ENCODE measurements at places on chromosomes 12 and 14.

- DNase-seq: no peak
These were observed 90.8 kb upstream of the PTPRQ start for GRCh38 chr12:80353254-80353653.

DNA sequence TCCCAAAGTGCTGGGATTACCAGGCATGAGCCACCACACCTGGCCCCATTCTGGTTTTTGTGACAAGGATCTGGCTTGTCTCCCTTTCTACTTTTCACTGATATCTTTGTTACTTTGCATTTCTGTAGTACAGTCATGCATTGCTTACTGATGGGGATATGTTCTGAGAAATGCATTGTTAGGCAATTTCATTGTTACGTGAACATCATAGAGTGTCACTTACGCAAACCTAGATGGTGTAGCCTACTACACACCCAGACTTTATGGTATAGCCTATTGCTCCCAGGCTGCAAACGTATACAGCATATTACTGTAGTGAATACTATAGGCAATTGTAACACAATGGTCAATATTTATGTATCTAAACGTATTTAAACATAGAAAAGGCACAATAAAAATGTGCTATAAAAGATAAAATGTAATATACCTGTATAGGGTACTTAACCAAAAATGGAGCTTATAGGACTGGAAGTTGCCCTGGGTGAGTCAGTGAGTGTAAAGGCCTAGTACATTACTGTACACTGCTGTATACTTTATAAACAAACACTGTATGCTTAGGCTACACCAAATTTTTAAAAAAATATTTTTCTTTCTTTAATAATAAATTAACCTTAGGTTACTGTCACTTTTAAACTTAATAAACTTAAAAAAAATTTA, 16.0 kb downstream of the MRPL42 start:
- no peak for DNase-seq

- no peak for DNase-seq
These were observed 251.9 kb upstream of the ATXN7L3B start for GRCh38 chr12:74285773-74286172.

GRCh38 chr12:65586796-65587195, 237.5 kb upstream of the HMGA2 start:
- DNase-seq: no peak

DNA sequence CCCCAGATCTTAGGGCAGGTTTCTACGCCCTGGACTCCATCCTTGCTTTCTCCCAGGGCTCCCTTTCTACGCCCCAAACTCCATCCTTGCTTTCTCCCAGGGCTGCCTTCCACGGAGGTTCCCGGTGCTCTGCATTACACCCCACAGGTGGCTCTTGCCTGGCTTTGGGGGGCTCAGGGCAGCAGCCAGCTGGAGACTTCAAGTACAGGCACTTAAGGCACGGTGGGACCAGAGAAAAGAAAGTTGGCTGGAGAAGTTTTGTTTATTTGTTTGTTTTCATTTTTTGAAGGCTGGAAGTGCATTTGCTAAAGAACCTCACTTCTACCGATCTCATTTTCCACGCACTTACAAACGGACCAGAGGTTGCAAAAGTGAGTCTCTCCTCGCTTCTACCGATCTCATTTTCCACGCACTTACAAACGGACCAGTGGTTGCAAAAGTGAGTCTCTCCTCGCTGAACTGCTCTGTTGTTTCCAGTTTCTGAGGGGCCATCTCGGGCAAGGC, 103.8 kb upstream of the MED13L start:
- no peak for DNase-seq

DNA sequence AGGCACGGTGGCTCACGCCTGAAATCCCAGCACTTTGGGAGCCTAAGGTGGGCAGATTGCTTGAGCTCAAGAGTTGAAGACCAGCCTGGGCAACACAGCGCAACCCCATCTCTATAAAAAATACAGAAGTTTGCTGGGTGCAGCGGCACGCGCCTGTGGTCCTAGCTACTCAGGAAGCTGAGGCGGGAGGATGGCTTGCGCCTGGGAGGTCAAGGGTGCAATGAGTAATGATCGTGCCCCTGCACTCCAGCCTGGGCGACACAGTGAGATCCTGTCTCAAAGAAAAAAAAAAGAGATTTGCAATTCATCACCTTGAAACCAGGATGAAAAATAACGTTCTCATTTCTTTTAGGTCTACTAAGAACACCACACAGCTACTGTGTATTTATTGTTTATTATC, 4.0 kb downstream of the STX2 start:
- DNase-seq: no peak

DNA sequence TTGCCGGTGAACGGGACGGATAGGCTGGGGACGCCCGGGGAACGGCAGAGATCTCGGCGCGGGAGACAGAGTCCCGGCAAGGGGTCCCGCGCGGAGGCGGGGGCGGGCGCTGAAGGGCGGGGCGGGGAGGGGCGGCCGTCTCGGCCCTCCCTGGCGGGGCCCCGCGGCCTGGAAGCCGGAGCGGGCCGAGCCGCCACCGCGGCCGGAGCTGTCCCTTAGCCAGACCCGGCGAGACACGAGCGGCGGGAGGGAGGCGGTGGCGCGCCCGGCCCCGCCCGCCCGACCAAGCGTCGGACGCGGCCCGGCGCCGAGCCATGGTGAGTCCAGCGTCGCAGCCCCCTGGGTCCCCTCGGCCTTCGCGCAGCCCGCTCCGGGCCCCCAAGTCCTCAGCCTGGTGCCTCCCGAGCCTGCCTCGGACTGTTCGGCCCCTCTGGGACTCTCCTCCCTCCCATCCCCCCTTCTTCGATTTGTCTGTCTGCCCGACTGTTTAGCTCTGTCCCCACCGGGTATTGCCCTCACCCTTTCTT, at the start of gene ARHGEF40:
Gene ARHGEF40, plus strand, starts transcription at position 222 of the 527 bp plus-strand sequence. Its CDS starts 93 bp downstream, at position 315.
- no peak for DNase-seq

GRCh38 chr12:53983568-53983949, 1.4 kb upstream of the HOXC10 start:
- DNase-seq: no peak

DNA sequence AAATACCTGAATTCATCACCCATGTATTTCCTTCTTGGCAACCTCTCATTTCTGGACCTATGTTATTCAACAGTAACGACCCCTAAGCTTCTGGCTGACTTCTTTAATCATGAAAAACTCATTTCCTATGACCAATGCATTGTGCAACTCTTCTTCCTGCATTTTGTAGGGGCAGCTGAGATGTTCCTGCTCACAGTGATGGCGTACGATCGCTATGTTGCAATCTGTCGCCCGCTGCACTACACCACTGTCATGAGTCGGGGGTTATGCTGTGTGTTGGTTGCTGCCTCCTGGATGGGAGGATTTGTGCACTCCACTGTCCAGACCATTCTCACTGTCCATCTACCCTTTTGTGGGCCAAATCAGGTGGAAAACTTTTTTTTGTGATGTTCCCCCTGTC, 356 bp downstream of the OR4Q2 start:
- no peak for DNase-seq

- DNase-seq: no peak
These were observed 265.5 kb upstream of the GRIP1 start for GRCh38 chr12:66944365-66944764.

GRCh38 chr14:105166571-105167302, 1.8 kb downstream of the JAG2 start:
- DNase-seq: no peak

DNA sequence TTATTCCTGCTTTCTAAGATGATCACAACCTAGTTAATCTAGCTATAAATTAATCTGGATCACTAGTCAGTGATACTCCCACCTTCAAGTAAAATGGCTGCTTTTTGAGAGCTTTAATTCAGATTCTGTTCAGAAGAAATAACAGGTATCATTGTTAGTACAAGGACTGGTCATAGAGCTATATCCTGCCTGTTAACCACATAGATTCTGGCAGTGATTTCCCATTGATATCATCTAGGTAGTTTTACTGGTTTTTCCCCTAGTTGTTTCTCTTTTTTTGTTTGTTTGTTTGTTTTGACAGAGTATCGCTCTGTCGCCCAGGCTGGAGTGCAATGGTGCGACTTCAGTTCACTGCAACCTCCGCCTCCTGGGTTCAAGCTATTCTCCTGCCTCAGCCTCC, 39.0 kb upstream of the HIF1A start:
- no peak for DNase-seq

- DNase-seq: no peak
These were observed 48.7 kb downstream of the SRGAP1 start for GRCh38 chr12:63893170-63893569.

All from GM12864 (cell line).